ENCODE measurements at places on chromosomes 5 and 9.
A peak's percentile ranks its signal among the peaks of the same experiment; 100 is the strongest.

GRCh38 chr5:126552614-126553013 is 42.4 kb downstream of the ALDH7A1 start:
- no peak for DNase-seq

DNA sequence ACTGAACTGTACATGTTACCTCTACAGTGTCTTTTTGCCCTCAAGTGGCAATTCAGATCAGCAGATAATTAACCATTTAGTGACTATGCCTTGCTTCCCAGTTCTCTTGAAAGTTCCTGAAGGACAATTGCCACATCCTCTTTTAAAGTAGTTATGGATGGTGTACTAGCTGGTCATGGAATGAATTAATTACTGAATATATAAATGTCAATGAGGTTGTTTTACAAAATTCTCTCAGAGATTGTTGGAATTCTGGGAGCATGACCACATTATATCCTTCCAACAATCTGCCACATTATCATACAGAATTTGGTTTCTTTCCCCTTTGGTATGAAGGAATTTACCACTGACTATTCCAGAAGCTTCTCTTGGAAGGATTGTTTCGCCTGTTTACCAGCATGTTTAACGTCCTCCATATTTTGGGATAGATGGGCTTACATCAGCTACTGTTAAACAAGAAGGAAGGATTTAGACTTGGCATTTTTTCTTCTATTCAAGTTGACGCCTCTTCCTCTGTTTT is 176.4 kb downstream of the CD180 start:
- no peak for DNase-seq

DNA sequence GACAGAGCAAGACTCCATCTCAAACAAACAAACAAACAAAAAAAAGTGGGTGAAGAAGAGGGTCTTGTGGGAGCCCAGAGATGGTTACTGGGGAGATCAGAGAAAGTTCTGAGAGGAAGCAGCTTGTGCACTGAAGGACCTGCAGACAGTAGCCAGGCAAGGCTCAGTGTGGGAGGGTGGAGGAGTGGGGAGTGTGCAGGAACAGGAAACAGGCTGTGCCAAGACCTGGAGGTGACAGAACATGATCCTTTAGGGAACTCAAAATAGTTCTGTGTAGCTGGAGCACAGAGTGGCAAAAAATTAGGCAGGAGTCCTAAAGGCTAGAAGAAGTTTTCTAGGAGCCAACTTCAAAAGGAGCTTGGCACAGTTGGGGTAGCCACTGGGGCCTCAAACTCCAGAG is 19.2 kb upstream of the NANS start:
- DNase-seq: peak; percentile 11

DNA sequence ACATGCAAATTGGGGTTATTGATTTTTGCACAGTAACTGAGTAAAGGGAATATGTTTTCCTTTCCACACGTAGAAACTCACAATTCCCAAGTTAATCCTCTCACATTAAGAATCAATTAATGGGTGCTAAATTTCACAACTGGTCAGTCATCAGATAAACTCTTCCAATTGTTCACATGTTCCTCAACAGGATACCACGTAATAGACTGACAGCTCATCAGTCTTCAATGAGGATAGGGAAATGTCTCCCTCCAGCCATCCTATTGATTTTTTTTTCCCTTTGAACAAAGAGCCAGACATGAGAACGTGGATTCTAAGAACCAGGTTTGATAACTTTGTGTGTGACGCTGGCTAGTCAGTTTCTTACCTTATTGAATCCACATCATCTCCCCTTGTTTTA is 768 bp upstream of the CER1 start:
- DNase-seq: no peak

DNA sequence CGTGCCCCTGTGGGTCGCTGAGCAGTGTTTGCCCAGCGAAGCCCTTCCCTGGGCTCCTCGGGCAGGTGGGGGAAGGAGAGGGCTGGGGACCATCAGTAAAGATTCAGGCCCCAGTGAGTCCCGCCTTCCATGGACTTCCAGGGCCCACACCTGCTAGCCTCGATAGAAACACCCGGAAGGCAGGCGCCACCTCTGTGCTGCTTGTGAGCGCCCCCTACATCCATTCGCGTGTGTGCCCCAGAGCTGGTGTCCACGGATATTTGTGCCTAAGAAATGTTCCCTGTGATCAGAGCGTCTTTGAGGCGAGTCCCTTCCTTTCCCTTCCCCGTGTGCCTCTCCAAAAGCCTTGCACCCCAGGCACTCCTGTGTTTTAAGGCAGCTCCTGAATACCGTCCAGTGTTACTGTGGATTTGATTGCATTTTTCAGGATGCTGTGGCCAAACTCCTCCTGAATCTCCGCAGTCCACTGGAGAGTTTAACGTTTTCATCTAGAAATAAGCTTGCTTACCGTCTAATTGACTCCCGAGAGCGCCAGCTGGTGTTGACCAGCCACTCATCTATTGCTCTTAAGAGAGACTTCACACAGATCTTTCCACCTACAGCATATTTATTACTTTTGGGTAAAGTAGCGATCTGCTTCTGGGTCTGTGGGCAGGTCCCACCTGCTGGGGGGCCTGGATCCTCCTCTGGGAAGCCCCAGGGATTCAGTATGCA is 101.4 kb downstream of the COL5A1 start:
- no peak for DNase-seq

DNA sequence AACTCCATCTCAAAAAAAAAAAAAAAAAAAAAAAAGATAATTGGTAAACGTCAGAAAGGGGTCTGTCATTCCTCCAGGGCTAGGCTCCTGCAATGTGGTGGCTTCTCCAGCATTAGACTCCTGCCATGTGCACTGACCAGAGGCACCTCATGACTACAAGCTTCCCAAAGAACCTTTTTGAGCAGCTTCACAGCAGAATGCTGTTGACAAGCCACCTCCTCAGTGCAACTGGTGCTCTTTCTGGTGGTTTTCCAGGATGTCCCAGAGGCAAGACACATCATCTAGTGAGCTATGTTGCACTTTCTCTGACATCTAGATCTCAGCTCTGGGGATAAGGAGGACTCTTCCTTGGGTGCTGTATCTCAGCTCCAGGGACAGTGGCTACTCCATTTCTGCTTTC is 11.6 kb downstream of the RPL37 start:
- no peak for DNase-seq

GRCh38 chr5:148633067-148633377 is 21.3 kb downstream of the HTR4 start:
- no peak for DNase-seq

DNA sequence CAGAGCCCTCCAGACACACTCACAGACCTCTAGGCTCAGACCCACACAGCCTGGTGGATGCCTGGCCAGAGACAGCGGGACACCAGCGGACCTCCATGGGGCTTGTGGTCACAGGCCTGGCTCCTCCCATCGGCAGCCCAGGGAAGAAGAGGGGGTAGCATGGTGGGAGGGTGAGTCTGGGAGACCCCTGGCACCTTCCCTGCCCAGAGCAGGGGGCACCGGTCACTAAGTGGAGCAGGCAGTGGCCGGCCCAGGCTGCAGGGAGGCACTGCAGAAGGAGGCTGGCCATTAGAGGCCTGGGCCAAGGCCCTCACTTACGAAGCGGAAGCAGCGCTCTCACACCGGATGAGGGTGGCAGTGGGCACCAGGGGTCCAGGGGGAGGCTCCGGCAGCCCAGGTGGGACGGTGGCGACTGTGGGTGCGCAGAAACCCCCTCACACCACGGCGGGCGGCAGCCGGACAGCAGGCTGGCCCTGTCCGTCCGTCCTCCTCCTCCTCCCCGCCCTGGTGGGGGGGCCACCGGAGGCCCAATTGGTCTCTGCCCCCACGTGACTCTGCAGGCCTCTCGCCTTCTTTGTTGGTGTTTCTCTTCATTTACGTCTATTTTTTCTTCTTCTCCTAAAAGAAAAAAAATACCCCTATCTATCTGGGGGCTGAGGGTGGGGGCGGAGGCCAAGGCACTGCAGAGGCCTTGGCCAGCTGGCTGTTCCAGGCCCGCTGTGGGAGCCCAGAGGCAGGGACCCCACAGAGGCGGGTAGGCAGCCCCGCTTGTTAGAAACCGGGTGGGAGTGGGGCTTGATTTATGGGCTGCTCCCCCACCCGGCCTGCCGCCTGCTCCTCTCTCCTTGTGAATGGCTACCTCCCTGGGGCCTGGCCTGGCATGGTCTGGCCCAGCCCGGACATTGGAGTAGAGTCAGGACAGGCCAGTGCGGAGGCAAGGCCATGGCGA is at the start of gene NR5A1:
Gene NR5A1, minus strand, starts transcription at position 469 of the 949 bp plus-strand sequence. CDS start 4,004 bp downstream, outside the sequence.
- no peak for DNase-seq

- DNase-seq: no peak
Measured at GRCh38 chr9:79057576-79057975, 514.2 kb upstream of the TLE4 start.

DNA sequence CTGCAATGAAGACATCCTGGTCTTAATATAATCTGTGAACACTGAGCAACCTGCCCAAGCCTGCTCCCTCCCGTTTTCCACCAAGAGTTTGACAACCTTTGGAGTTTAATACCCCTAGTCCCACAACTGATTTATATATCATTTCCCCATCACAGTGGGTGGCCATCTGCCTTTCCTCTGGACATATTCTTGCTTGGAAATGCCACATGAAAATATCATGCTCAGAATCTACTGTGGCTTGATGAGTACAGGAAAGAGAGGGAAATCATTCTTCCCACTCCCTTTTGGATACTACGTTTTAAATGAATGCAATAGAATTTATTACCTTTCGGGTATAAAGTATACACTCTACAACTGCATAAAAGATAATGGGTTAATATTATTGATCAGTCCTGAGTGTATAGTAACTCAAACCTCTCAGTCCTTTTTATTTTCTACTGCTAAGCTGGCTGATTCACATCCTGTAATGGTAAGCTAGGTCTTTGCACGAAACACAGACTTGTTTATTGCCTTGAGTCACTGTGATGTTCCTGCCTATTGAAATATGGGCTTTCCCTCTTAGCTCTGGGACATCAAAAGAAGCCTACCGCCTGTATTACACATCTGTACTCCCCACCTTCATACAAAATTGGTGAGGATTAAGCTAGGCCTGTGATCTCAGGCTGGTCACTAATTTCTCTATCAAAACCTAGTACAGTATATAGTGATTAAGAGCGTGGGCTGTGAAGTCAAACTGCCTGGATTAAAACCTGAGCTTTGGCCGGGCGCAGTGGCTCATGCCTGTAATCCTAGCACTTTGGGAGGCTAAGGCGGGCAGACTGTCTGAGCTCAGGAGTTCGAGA is 67.6 kb upstream of the NR5A1 start:
- DNase-seq: no peak

GRCh38 chr9:27131731-27132130 is 22.7 kb downstream of the TEK start:
- DNase-seq: no peak

DNA sequence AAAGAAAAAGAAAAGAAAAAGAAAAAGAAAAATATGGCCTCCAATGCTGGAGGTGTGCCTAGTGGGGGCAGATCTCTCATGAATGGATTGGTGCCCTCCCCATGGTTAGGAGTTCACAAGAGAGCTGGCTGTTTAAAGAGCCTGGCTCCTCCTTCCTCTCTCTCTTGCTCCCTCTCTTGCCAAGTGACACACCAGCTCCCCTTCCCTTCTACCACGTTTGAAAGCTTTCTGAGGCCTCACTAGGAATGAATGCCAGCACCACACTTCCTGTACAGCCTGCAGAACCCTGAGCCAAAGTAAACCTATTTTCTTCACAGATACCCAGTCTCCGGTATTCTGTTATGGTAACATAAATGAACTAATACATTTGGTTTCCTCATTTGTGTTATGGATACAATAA is 14.4 kb upstream of the GALNT10 start:
- no peak for DNase-seq

- DNase-seq: no peak
Measured at GRCh38 chr9:132061526-132061925, 18.1 kb downstream of the MED27 start.

- no peak for DNase-seq
Measured at GRCh38 chr5:29833394-29833793, 1360.1 kb upstream of the CDH6 start.
